ENCODE measurements at places on chromosomes 2 and 18.

DNA sequence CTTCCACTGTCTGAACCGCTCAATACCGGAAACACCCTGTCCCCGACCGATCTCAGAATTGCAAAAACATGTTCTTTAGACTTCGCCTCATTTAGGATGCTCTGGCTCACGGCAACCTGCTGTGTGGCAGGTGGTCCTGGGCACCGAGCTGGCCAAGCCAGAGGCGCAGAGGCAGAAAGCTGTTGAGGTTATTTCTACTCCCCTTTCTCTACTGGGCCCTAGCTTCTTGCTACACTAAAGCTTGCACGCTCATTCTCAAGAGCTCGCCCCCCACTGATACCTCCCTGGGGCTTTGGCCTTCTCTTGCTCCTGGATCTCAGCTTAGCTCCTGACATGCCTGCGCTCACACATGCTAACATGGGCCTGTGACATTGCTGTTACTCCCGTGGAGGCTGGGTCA, 417.4 kb downstream of the LPIN1 start:
- no peak for DNase-seq

GRCh38 chr2:223994562-223995162, 37.4 kb downstream of the MRPL44 start:
- DNase-seq: no peak

- DNase-seq: no peak
Measured at GRCh38 chr2:149877913-149878312, 290.3 kb upstream of the MMADHC start.

DNA sequence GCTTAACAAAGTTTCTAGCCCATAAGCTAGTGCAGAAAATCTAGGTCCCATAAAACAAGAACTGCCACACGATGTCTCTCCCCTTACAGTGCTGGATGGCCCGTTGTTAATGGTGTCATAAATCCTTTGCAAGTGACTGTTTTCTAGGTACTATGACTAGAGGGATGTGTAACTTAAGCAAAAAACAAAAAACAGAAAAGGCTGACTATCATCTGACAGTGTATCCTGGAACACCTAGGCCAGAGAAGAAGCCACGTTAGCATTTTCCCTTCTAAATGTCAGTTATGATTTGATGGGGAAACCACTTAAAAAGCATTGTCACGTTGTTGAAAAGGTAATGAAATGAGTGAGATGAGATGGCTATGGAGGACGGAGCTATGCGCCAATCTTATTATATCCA, 2.4 kb downstream of the CASP8 start:
- DNase-seq: no peak

DNA sequence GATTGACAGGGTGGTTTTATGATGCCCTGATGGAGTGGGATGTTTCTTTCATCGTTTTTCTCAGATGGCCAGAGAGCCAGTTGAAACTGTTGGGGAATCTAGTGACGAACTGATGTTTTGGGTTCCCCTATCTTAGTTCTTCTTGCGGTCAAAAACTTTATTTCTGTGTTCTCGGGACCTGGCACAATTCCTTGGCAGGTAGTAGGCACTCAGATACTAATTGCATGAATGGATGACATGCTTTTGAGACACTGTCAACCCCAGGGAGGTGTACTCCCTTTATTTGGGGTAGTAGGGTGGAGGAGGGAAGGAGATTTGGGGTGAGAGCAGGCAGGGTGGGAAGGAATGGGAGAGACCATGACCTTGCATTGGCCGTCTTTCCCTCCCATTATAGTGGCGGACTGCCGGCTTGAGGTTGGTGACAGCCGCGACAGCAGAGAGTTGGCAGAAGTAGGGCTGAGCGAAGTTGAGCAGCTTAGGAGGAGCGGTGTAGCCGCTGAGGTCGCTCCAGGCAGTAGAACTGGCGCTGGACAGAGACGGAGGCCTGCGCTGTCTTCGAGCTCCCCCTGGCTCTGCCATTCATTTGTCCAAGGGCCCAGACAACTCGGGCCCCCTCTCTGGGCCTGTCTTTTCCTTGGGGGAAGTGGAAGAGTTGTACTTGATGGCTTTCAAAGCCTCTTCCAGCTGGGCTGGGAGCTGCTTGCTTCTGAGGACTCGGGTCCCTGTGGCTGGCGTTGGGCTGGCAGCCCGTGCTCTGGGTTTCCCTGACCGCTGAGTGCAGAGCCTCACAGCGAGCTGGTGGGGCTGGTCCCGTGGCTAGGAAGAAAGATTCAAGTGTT, 2.6 kb downstream of the TET3 start:
- no peak for DNase-seq

Data from GM18507 (cell line).